Lower lobe of right lung (tissue), 2 donors: ENCODE measurements at places on chromosomes 16 and 17.

GRCh38 chr17:77140878-77141767 is at the start of gene SEC14L1:
Gene SEC14L1 (plus strand): TSS chr17:77140969. CDS start chr17:77143597, 2,628 bp downstream.
- DNase-seq = peak; percentile 65

DNA sequence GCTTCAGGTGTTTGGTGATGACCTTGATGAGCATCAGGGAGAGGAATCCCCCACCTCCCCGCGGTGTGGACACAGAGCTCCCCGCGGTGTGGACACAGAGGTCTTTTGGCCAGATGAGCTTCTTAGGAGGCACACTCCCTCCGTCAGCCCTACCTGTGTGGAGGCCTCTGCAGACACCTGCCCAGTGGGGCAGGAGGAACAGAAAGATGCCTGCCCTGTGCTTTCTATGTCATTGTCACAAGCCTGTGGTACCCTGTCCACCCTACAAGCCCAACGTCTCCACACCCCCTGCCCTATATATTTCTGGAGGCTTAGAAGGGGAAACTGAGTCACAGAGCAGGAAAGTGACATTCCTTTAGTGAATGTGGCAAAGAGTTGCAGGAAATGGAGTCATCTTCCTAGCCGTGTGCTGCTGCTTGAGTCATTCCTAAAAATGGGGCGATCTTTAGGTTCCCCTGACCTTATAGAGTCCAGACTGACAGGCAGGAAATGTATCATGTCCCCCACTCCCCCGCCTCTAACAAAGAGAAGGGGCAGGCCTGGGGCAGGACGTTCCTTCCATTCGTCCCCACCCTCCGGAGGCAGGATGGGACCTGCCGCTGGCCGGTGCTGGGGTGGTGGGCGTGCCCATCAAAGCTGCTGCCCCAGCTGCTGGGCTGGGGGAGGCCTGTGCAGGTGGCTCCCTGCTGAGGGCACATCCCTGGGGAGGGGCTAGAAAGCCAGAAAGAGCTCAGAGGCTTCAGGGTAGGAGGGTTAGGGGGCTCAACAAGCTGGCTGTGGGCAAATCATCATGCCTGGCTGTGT is 1.0 kb upstream of the C16orf74 start:
- DNase-seq = no peak

- no peak for DNase-seq
These were observed 367.4 kb downstream of the SEC14L1 start for GRCh38 chr17:77508047-77508715.

GRCh38 chr16:4847774-4848587 is 700 bp downstream of the UBN1 start:
- peak; percentile 67 for DNase-seq

DNA sequence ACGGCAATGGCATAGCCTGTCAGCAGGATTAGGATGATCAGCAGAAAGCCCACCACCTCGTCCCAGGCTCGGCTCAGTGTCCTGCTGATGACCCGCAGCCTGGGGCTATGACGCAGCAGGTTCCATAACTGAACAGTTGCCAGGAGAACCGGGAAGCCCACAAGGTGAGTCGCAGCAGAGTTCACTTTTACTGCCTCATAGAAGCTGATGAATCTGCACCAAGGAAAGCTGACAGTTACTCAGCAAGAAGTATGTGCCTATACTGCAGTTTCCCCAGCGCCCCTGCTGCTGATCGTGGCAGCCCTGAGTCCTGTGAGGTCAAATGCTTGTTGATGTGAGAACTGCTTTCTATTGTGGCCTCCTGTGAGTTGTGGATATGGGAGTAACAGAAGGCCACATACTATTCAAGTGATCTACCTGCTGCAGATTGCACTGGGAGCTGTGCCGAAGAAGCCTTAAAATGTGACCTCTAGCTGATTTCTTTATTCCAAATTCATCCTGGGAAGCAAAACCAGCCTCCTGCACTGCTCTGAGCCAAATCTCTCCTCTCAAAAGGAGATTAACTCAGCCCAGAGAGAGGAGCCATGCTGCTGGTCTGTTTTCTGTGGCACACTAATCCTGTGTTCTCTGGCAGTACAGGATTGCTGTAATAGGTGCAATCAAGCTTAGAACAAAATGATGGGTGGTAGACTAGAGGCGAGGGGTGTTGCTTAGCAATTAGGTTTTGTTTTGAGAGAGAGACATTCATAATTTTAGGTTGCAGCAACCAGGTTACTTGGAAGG is 38.8 kb downstream of the IST1 start:
- DNase-seq = no peak

GRCh38 chr16:5196204-5196603 is 98.6 kb upstream of the EEF2KMT start:
- DNase-seq = no peak

DNA sequence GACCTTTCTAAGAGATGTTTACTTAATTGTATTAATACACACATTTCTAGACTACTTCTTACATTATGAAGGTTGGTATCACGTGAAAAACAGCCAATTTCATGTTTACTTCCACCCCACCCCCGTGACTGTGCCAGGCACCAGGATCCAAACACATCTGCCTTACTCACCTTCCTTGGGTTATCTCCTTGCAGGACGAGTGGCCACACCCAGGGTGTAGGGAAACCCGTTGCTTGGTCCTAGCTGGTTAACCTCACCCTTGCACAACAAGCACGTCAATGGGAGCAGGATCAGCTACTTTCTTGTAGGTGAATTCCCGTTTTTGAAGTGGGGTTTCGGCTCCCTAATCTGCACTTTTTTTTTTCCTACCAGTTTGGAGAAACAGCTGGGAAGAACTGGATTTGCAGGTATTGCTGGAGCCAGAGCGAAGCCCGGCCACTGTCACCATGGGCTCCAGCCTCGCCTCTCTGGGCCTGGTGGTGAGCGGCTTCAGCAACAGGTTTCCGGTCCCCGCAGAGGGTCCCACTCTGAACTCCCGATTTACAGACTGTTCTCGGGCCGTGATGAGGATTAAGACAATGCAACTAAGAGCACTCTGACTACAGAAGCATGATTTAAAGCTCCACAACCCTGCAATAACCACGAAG is 2.1 kb upstream of the UBB start:
- DNase-seq = no peak

DNA sequence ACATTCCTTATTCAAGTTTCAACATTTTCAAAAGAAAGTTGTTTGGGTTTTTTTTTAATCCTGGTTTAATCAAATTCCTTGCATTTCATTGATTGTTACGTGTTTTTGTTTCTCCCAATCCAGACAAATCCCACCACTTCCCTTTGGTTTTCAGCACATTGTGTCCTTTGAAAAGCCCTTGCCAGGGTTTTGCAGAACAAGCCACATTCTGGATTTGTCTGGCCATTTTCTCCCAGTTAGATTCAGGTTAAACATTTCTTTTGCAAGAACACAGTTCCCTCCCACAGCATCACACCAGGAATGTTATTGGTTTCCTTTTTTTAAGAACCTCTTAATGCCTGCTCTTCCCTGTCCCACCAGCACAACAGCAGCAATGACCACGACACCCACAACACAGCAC is 278.0 kb upstream of the SALL1 start:
- DNase-seq = no peak
